CD8-positive, alpha-beta memory T cell (primary cell): ENCODE measurements at places on chromosomes 2 and 18. TPM values are rescaled to one million over a fixed set of nuclear protein-coding genes. Genes with fewer than 3 reads are reported as not detected.

DNA sequence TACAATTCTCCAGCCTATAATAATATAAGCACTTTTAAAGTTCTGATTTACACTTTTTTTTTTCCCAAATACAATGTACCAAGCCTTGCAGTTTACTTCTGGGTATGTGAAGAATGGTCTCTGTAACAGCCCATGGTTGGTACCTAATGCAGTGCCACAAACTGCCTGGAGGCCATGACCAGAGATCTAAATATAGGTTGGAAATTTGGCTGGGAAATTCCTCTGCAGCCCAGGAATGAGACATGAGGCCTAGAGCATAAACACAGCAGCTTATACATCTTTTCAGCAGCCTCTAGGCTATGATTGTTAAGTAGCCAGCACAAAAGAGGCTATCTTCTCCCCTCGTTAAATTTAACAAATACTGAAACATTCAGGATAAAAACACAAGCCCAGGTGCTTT lies 432.0 kb upstream of the FAM98A start:
- no peaks in the 10 kb centered on the region for H3K36me3 ChIP-seq
- DNase-seq: no peak
- H3K4me3 ChIP-seq: no peak overlapping the region

GRCh38 chr2:144078802-144079724 lies 440.9 kb downstream of the ZEB2 start:
- H3K4me1 ChIP-seq: no peaks in the 10 kb centered on the region
- H3K4me3 ChIP-seq: no peak overlapping the region
- no peaks in the 10 kb centered on the region for H3K27me3 ChIP-seq
- no peak overlapping the region for H3K27ac ChIP-seq
- no peaks in the 10 kb centered on the region for H3K36me3 ChIP-seq

GRCh38 chr2:68901199-68901514 lies 30.0 kb upstream of the BMP10 start:
- no peak overlapping the region for H3K27ac ChIP-seq
- no peak for DNase-seq
- H3K4me3 ChIP-seq: no peak overlapping the region
- H3K36me3 ChIP-seq: no peaks in the 10 kb centered on the region
- H3K4me1 ChIP-seq: no peaks in the 10 kb centered on the region

CGREF1 gene
- total RNA-seq: 2.7 TPM

DNA sequence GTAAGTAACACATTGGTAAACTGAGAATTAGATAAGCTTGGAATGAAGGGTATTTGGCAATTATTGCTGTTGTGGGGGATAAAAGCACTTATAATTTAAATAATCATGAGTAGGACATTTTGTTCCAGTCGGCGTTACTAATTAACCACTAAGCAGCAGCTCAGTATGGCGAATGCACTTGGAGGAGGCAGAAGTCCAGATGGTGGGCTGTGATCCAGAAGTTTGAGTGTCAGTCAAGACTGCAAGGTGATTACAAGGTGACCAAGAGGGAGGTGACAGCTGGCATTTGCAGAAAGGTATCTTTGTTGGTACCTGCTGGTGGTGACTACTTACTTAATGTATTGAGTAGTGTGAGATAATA lies 643.6 kb upstream of the FAM98A start:
- no peaks in the 10 kb centered on the region for H3K4me1 ChIP-seq
- no peaks in the 10 kb centered on the region for H3K36me3 ChIP-seq
- DNase-seq: no peak
- H3K27me3 ChIP-seq: no peaks in the 10 kb centered on the region

- no peak for DNase-seq
- no peak overlapping the region for H3K4me3 ChIP-seq
- H3K4me1 ChIP-seq: no peaks in the 10 kb centered on the region
- no peaks in the 10 kb centered on the region for H3K36me3 ChIP-seq
- no peak overlapping the region for H3K27ac ChIP-seq
Measured at GRCh38 chr2:76009484-76009883, 298.8 kb upstream of the GCFC2 start.

UGT1A3 gene
- not detected for total RNA-seq

GRCh38 chr2:142536492-142536891 lies 341.0 kb upstream of the KYNU start:
- H3K4me3 ChIP-seq: no peak overlapping the region
- H3K27me3 ChIP-seq: no peaks in the 10 kb centered on the region
- H3K27ac ChIP-seq: no peak overlapping the region
- DNase-seq: no peak
- H3K4me1 ChIP-seq: no peaks in the 10 kb centered on the region

DNA sequence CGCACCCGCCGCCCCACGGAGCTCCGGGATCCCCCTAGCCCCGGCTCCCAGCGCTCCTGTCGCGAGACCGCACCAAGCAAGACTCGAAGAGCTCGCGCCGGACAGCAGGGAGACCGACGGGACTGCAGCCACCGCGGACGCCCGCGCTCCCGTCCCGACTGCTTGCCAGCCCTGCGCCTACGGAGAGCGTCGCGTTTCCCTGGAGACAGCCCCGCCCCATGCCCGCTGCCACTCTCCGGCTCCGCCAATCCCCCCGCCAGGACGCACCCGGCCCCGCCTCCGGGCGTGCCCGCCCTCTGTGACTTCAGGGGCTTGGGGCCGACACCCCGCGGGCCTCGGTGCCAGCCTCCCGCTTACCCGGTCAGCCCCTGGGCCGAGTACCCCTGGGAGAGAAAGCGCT lies at the start of gene ANKMY1:
ANKMY1 (minus strand) TSS at position 181 of the 400 bp plus-strand sequence. CDS start 653 bp downstream, outside the sequence.
- H3K27me3 ChIP-seq: no peaks in the 10 kb centered on the region
- no peak within 1 kb of the TSS for H3K27ac ChIP-seq
- DNase-seq: peak; percentile 70
- peaks cover 45% of the 10 kb centered on the region for H3K4me1 ChIP-seq
- H3K36me3 ChIP-seq: peaks cover 6% of the 10 kb centered on the region

DNA sequence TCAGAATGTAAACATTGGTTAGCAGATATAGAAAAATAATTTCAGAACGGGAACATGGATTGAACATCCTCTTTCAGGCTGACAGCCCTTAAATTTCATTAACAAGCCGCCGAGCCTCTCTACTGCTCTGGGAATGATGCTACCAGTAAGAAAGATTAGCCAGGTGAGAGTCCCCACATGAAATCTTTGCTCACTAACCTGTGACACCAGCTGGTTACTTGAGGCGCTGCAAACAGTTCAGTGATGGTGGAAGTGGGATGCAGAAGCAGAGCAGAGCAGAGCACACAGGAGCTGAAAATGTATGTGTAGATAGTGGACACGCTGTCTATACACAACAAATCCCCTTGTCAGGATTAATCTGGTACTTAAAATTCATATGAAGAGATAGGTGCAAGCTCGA lies 721.1 kb downstream of the DPP10 start:
- H3K27ac ChIP-seq: no peak overlapping the region
- H3K36me3 ChIP-seq: no peaks in the 10 kb centered on the region
- H3K27me3 ChIP-seq: no peaks in the 10 kb centered on the region
- H3K4me3 ChIP-seq: no peak overlapping the region
- no peak for DNase-seq
